Activated CD8-positive, alpha-beta memory T cell treated with anti-CD3 and anti-CD28 coated beads for 1 hour (primary cell): ENCODE measurements at places on chromosomes 16 and 17.

GRCh38 chr16:62445909-62446308, 409.7 kb upstream of the CDH8 start:
- no peak for DNase-seq

- DNase-seq = no peak
These were observed 1.7 kb upstream of the GPT2 start for GRCh38 chr16:46882304-46882939.

DNA sequence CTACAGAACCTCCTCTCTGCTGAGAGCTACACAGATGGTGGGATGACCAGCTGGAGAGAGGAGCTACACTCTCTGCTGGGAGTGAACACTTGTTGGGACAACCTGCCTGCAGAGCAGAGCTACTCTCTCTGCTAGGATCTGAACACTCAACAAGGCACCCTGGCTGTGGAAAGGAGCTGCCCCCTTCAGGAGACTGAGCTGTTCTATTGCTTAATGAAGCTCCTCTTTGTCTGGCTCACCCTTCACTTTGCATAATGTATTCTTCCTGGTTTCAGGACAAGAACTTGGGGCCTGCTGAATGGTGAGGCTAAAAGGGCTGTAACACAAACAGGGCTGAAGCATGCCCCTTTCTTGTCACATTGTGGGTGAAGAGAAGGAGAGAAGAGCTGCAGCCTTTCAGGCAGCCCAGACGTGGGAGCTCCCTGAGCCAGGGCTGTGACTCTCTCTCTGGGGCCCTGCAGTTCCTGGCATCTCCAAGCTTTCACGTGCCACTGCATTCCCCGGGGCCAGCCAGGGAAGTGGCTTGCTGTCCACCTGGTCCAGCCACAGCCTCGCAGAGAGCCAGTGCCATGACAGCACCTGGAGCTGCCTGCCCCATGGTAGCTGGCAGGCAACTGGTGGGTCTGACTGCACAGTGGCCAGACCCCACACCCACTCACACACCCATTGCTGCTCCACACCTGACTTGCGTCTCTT, 272.8 kb upstream of the KCNJ16 start:
- DNase-seq = no peak

GRCh38 chr16:47565454-47565853, 104.3 kb downstream of the PHKB start:
- no peak for DNase-seq

DNA sequence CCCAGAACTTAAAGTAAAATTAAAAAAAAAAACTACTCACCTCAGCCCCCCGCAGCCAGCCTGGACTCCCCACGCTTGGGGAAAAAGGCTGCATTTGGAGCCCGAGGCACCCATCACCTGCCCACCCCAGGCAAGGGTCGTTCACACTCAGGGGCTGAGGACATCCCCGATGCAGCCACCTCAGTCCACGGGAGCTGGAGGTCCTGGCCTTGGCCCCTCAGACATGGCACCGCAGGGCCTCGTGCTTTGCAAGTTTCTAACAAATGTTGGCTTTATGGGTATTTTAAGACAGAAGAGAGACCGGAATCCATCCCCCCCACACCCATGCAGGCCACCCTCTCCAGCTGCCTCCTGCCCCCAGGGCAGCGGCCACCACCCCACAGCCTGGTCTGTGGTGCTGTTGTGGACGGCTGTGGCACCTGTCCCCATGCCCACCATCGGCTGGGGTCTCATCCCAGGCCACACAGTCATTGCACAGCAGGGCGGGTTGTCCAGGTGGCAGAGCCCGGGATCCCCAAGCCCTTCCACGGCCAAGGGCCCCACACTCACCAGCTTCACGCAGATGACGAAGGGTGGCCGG, 116.4 kb upstream of the ZNF750 start:
- no peak for DNase-seq

- no peak for DNase-seq
These were observed 196.8 kb downstream of the NTN1 start for GRCh38 chr17:9218064-9218635.

DNA sequence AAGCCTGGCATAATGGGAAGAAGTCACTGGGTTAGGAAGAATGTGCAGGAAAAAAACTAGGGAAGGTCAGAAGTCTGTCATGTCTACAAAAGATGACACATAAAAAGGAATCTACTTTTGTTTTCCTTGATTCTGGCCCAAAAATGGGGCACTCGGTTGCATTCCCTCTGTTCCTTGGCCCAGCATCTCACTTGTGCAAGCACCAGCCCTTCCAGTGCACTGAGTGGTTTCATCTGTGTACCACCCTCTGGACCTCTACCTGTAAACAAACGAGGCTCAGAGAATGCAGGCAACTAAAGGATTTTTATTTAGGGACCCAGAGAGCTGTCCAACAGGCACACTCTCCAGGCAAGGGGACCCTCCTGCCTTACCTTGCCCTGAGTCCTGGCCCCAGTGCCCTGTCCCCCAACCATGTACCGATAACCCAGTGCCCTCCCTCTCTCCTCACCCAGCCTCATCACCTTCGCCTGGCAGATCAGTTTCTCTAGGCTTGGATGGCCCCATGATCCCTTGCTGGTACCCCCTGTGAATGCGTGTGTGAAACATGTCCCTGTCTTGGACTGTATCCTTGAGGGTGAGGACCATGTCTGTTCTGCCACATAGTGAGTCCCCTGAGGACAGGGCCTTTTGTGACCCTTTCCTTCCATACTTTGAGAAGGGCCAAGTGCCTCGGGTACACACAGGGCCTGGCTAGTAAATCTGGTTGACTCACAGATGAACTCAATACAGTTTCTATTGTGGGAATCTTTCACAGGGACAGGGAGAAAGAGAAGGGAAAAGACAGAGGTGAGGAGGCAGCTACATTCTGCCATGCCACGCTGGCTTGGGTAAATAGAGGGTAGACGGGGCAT, 13.3 kb downstream of the NXPH3 start:
- DNase-seq = no peak

DNA sequence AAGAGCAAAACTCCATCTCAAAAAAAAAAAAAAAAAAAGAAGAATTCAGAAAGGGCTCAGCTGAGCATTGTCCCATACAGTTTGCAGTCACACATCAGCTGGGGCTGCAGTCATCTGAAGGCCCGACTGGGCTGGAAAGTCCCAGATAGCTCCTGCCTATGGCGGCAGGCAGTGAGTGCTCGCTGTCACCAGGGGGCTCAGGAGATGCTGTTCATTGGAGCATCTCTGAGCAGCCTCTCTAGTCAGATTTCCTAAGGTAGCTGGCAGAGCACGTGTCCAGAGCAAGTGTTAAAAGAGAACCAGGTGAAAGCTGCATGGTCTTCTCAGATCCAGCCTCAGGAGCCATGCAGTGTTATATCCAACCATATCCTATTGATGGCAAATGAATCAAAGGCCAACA, 75.8 kb downstream of the WSCD1 start:
- no peak for DNase-seq

DNA sequence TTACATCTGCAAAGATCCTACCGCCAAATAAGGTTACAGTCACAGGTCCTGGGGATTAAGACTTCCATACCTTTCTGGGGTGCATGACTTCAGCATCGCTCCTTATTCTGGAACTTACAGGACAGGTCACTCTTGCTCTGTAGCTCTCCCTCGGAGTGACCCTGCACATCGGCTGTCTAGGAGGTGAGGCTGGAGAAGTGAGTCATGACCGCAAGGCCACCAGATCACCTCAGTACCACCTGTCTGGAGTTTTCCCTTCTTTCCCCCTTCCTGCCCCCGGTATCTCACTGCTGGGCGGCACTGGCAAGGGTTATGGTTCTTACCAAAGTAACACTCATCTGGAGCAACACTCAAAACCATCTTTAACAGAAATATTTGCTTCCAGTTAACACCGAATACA, 374.8 kb downstream of the SLC39A11 start:
- no peak for DNase-seq

DNA sequence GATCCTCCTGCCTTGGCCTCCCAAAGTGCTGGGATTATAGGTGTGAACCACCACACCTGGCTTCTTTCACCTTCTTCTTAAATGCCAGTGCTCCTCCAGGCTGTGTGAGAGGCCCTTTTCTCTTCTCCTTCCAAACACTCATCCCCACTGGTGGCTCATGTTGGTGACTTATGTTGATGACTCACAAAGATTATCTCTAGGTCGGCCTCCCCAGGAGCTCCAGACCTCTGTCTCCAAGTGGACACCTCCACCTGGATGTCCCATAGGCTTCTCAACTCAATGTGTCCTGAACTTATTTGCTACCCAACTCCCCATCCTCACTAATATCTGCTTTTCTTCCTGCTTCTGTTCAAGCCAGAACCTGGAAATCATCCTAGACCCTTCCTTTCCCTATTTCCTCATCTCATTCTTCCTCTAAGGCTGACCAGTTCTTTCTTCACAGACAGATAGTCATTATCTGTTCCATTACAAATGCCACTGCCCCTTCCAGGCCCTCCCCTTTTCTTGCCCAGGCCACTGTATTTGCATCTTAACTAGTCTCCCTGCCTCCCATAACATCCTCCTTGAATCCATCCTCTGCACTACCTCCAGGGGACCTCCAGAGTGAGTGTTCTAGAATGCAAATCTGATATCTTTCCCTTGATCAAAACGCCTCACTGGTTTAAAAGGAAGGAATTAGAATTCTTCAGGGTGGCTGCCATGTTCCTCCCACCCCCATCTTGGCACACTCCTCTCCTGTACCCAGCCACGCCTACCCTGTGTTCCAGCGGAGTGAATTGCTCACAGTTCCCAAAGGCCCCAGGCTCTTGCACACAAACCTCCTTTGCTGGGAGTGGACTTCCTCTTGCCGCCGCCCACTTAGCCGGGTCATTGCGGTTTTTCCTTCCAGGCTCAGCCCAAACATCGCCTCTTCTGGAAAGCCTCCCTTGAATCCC, 34.8 kb upstream of the FBXO47 start:
- DNase-seq = no peak

DNA sequence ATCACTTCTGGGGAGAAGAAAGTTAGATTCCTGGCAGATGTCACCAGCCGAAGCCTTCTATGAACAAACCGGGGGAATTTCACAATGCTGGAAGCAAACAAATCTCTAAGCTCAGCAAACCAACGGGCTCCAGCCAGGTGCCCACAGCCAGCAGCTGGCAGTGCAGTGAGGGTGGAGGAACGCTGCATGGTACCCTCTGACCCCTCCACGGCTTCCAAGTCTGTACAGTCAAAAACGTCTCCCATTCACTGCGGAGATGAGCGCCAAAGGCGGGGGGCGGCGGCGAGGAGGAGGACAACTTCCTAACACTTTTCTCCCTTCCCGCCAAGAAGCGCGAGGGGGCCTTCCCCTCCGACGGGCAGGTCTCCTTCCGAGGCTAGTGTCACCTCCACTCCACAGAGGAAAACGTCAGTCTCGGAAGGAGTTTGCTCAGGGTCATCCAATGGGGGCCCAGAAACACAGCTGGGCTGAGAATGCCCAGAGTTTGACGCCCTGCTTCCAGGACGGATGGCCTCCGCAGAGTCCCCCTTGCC, 924 bp downstream of the ZNF598 start:
- no peak for DNase-seq

GRCh38 chr17:29560316-29560715, 6.5 kb downstream of the ABHD15 start:
- DNase-seq = no peak
